IMR-90 (cell line): ENCODE measurements at places on chromosomes 16 and 17. TPM values are rescaled to one million over a fixed set of nuclear protein-coding genes. Genes with fewer than 3 reads are reported as not detected.

DNA sequence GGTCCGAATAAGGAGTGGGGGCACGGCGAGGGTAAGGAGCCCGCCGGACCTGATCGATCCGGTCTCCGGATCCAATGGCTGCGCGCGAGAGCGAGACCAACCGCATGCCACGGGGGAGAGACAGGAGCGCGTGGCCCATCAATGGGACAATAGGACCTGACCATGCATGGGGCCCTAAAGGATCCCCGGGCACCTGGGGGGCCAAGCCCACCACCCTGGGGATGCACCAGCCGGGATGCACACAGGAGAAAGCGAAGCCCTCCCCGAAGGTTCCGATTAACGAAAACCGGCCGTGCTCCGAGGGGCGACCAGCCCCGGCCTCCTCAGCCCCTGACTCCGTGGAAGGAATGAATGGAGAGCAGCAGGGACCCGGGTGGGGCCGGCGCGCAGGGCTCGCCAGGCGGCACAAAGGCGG is 525 bp downstream of the JPT1 start:
- no peaks in the 10 kb centered on the region for H3K4me1 ChIP-seq
- no peak for DNase-seq
- H3K4me3 ChIP-seq, result peak overlapping the region; percentile 75
- peak overlapping the region; percentile 74 for H3K27ac ChIP-seq

DNA sequence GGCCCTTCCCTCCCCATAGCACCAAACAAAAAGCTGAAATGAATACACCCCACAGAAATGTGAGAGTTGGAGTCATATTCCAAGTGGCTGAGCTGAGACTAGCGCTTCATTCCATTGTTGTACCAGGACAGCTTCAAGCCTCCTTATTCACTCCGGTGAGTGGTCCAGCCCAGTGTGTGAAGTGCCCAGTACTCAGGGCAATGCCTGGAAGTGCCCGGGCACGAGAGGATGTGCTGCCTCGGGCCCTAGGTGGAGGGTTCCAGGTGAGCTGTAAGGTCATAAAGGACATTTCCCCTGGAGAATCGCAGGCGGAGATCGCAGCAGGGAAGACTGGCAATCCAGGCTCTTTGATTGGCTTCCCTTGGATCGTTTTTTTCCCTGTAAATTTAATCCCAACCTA is 5.4 kb upstream of the CYLD start:
- no peak for DNase-seq
- H3K4me1 ChIP-seq, result 0 out of 2 replicates have a peak, but pooled peaks cover 2% of the 10 kb centered on the region
- H3K4me3 ChIP-seq, result no peak overlapping the region
- peaks cover 8% of the 10 kb centered on the region for H3K27me3 ChIP-seq
- no peaks in the 10 kb centered on the region for H3K36me3 ChIP-seq

DNA sequence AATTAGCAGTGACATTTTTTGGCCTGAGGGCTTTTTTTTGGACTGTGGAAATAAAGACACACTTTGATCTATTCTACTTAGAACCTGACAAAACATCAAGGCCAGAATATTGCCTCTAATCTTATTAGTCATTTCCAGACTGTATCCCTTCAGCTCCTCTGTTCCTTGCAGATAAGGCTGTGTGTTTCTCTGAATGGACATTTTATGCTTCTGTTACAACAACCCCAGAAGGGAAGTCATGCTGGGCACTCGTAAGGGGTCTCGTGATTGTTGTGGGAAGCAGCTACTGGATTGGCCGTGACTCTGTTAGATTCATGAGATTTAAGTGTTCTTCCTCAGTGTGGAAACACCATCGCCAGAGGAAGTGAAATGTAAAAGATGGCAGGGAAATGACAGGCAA is 31.6 kb upstream of the HS3ST2 start:
- H3K27me3 ChIP-seq, result no peaks in the 10 kb centered on the region
- no peak for DNase-seq
- no peak overlapping the region for H3K4me3 ChIP-seq
- H3K27ac ChIP-seq, result no peak overlapping the region
- no peaks in the 10 kb centered on the region for H3K4me1 ChIP-seq

DNA sequence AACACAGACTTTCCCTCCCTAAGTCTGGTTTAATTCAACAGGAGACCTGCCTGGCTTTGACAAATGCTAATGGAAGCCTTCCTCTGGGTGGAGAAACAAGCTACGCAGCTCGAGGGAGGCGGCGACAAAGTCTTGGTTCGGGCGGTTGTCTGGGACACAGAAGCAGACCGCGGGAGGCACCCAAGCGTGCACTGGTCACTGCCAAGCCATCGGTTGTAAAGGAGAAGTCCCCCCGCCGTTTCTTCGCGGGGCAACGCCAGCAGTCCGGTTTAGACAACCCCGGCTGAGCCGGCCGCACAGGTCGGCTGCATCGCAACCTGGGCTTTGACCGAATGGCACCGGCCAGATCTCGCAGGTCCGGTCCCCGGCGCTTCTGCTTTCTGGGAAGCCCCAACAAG is 586 bp downstream of the GLYR1 start:
- peaks cover 21% of the 10 kb centered on the region for H3K36me3 ChIP-seq
- peak overlapping the region; percentile 88 for H3K4me3 ChIP-seq
- no peaks in the 10 kb centered on the region for H3K27me3 ChIP-seq
- DNase-seq, result peak; percentile 55
- peak overlapping the region; percentile 90 for H3K27ac ChIP-seq

DNA sequence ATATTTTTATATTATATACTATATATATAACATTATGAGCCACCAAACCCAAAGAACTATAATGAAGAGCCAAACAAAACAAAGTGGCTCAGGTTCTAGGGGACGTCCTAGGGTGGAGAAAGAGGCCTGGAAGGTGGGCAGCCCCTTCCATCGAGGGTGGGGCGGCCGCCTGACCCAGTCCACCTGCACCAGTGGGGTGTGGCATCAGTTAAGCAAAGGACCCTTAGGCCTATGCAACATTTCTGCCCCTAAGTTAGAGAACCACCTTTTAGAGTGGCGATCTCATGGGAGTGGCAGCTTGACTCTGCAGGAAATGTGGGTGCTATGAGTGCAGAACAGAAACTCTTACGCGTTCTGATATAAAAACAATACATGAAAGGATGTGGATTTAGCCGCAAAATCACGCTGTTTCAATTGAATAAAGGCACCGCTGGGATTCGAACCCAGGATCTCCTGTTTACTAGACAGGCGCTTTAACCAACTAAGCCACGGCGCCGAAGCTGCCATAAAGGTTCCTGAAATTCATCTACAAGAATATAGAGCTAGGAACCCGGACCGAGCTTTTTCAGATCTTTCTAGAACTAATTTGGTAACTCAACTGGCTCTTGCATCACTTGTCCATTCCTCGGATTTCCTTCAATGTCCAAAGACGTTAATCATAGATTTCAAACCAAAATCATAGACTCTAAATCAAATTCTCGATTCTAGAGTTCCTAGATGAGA is 15.6 kb upstream of the AURKB start:
- DNase-seq, result peak; percentile 84
- H3K4me1 ChIP-seq, result peaks cover 9% of the 10 kb centered on the region
- no peaks in the 10 kb centered on the region for H3K27me3 ChIP-seq
- peak overlapping the region; percentile 43; the same call in 1 of the 2 replicates for H3K4me3 ChIP-seq
- peaks cover 20% of the 10 kb centered on the region for H3K36me3 ChIP-seq

DNA sequence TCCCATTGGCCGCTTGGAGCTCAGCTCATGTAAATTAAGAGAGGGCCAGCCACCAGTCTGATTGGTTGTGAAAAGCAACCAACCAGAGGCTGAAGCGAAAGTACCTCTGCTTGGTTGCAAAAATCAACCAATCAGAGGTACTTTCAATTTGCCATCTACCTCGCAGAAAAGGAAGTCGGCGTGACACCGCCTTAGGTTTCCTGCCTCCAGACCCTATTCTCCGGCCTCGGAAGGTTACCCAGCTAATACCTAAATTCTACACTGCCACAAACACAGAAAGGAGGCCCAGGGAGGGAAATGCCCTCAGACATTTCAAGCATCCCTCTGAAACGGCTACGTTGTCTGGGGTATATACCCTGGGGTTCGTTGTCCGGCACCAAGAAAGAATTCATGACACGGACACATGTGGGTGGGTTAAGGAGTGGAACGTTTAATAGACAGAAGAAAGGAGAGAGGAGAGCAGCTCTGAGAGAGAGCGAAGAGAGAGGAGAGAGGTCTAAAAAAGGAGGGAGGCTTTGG is 481.3 kb downstream of the TMEM114 start:
- H3K36me3 ChIP-seq, result no peaks in the 10 kb centered on the region
- H3K27ac ChIP-seq, result no peak overlapping the region
- no peak overlapping the region for H3K4me3 ChIP-seq

DNA sequence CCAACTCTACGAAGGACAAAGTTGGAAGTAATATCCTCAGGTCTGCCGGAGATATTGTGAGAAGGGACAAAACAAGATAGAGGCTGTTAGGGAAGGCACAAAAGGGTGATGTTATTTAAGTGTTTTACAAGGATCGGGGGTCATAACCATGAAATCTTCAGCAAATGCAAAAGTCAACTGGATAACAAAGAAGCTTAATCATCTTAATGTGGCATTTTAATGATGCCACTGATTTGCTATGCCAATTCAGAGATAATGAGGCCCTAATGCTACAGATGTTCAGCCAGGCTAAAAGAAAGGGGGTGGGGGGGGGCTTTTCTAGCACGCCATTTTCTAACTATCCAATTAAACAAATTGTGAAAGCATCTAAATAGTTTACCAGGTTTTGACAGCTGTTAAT is 63.1 kb downstream of the IKZF3 start:
- peaks cover 21% of the 10 kb centered on the region for H3K27me3 ChIP-seq
- no peak overlapping the region for H3K27ac ChIP-seq
- no peaks in the 10 kb centered on the region for H3K4me1 ChIP-seq

DNA sequence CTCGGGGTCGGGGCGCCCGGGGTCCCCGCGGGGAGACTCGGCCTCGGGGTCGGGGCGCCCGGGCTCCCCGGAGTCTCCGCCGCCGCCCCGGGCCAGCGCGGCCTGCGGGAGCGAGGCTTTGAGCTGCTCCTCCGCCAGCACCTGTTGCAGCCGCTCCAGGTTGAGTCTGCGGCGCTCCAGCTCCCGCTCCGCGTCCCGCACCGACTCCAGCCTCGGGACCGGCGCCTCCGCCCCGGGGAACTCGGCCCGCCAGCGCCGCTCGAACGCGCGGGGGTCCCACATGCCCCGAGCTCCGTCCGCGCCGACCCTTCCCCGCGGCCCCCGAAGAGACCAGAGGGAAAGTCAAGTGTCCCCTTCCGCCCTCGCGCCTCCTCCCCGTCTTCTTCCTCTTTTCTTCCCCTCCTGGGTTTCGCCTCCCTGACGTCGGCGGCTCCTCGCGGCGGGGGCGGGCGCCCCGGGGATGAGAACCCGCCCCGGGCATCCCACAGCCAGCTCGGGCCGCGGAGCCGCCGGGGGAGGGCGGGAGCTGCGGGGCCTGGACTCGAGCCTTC is 40.8 kb upstream of the BHLHA9 start:
- DNase-seq, result no peak
- H3K4me3 ChIP-seq, result peak overlapping the region; percentile 35
- H3K4me1 ChIP-seq, result peaks cover 4% of the 10 kb centered on the region
- H3K27me3 ChIP-seq, result peaks cover 61% of the 10 kb centered on the region
- H3K27ac ChIP-seq, result no peak overlapping the region

- no peaks in the 10 kb centered on the region for H3K27me3 ChIP-seq
- H3K36me3 ChIP-seq, result peaks cover 52% of the 10 kb centered on the region
- DNase-seq, result no peak
- H3K4me1 ChIP-seq, result no peaks in the 10 kb centered on the region
- no peak overlapping the region for H3K27ac ChIP-seq
- H3K4me3 ChIP-seq, result no peak overlapping the region
Observed at GRCh38 chr17:39722965-39723848, 7.1 kb downstream of the MIEN1 start.

DNA sequence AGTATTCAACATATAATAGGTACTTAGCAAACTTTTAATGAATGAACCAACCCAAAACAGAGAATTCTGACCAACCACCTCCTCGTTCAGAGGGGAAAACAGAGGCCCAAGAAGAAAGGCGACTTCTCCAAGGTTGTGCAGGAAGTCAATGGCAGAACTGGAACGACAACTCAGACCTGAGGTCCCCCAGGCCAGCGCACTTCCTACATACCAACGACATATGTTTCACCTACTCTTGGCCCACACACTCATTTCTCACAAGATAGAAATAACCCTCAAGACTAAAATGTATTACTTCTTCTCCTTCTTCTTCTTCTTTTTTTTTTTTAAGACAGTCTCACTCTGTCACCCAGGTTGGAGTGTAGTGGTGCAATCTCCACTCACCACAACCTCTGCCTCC is 14.4 kb downstream of the CHCT1 start:
- H3K27me3 ChIP-seq, result no peaks in the 10 kb centered on the region
- H3K4me1 ChIP-seq, result peaks cover 3% of the 10 kb centered on the region
- no peak for DNase-seq
- H3K36me3 ChIP-seq, result no peaks in the 10 kb centered on the region
- no peak overlapping the region for H3K27ac ChIP-seq

- H3K4me3 ChIP-seq, result no peak overlapping the region
- peaks cover 6% of the 10 kb centered on the region for H3K4me1 ChIP-seq
- no peaks in the 10 kb centered on the region for H3K36me3 ChIP-seq
- H3K27ac ChIP-seq, result no peak overlapping the region
Observed at GRCh38 chr16:66081775-66082366, 284.6 kb upstream of the CDH5 start.

DNA sequence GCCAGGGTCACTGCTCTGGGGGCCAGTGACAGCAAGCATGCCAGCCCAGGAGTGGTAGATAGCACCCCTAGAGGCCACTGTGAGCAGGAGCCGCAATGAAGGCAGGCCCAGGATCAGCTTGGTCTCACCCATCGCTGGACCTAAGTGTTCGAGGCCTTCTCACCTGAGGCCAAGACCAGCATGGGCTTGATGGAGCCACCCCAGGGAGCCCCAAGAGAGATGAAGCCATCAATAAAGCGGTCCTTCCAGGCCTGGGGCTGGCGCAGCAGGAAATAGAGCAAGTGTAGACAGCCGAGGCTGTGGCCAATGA is 1.8 kb downstream of the LCAT start:
- peaks cover 74% of the 10 kb centered on the region for H3K36me3 ChIP-seq
- peaks cover 1% of the 10 kb centered on the region for H3K4me1 ChIP-seq
- peak; percentile 20 for DNase-seq
- H3K27me3 ChIP-seq, result no peaks in the 10 kb centered on the region
- no peak overlapping the region for H3K4me3 ChIP-seq
- no peak overlapping the region for H3K27ac ChIP-seq

DNA sequence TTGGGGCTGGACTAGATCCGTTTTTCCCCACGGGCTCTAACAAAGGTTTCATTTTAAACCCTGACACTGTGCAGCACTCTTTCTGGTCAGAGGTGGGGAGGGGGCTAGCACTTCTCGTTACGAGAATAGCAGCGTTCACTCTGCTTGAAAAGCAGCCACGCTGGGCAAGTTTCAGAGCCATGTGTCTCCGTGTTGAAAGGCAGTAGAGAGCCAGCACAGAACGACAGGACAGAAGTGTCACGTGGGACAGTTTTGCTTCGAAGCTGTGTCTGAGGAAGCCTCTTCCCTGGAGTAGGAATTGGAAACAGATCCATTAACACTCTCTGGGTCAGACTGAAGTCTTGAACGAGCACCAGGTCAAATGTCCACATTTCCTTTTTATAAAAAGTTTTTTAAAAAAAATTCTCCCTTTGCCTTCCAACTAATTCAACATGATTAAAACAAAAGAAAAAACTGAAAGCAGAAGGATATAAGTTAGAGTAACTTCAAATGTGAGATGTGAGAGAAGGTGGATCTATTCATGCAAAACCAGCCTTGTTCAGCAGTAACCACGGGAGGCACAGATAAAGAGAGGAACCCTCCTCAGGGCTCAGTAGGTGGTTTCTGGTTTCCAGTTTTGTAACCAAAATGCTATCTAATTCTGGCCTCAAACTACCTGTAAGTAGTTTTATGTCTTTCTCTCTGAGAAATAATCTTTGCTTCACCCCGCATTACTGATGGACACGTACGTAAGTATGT is 65.0 kb downstream of the SMG6 start:
- peaks cover 5% of the 10 kb centered on the region; the same call in 1 of the 2 replicates for H3K36me3 ChIP-seq
- no peak for DNase-seq
- H3K4me1 ChIP-seq, result peaks cover 25% of the 10 kb centered on the region
- no peaks in the 10 kb centered on the region for H3K27me3 ChIP-seq
- H3K4me3 ChIP-seq, result no peak overlapping the region
- peak overlapping the region; percentile 73 for H3K27ac ChIP-seq

Gene SLC6A4
- total RNA-seq, result under 0.01 TPM in 1 of 2 replicates, not detected in the other

Gene RPS15A
- 2,973 and 4,619 TPM in 2 replicates for total RNA-seq

Gene GRIN2C
- not detected in 2 replicates for total RNA-seq

Gene DBNDD1
- total RNA-seq, result 3.1 and 3.4 TPM in 2 replicates
